ENCODE measurements at places on chromosomes 4 and X.

DNA sequence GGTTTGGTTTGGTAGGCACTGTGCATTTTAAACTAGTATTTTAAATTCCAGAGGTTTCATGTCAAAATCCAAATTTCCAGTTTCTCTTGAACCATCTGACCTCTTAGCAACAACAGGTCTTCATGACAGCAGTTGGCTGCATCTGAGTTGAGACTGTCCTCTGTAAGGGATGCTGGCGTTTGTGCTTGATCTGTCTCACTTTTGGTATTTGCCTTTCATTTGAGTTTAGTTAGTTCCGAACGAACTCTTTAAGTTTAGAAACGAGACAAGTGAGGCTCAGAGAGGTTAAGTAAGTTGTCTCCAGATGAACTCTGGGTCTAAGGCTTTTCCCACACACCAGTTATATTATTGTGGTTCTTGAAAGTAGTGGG is 29.1 kb downstream of the SPARCL1 start:
- DNase-seq, result no peak

GRCh38 chr4:148344941-148345340 is 97.3 kb downstream of the NR3C2 start:
- DNase-seq, result no peak

DNA sequence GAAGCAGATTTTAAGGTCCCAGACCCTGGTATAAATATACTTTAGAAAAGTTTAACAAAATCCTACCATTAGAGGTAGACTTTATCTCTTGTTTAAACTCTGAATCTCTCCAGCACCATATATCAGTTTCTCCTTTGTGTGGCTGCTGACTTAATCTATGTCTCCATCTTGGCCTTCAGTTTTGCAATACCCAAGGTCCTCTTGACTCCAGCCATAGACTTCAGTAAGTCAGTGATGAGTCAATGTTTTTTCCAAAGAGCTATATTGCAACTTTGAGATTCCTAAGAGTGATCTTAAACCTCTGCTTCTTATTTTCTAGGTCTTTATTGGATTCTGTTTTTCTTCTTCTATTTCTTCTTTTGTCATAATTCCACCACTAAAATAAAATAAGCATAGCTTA is 50.8 kb upstream of the ADGRL3 start:
- no peak for DNase-seq

- no peak for DNase-seq
Measured at GRCh38 chr4:46992338-46992737, 1.0 kb downstream of the GABRA4 start.

GRCh38 chr4:78926826-78927225 is 12.4 kb downstream of the PAQR3 start:
- no peak for DNase-seq

- DNase-seq, result no peak
Measured at GRCh38 chr4:174189392-174190015, 94.0 kb downstream of the FBXO8 start.

DNA sequence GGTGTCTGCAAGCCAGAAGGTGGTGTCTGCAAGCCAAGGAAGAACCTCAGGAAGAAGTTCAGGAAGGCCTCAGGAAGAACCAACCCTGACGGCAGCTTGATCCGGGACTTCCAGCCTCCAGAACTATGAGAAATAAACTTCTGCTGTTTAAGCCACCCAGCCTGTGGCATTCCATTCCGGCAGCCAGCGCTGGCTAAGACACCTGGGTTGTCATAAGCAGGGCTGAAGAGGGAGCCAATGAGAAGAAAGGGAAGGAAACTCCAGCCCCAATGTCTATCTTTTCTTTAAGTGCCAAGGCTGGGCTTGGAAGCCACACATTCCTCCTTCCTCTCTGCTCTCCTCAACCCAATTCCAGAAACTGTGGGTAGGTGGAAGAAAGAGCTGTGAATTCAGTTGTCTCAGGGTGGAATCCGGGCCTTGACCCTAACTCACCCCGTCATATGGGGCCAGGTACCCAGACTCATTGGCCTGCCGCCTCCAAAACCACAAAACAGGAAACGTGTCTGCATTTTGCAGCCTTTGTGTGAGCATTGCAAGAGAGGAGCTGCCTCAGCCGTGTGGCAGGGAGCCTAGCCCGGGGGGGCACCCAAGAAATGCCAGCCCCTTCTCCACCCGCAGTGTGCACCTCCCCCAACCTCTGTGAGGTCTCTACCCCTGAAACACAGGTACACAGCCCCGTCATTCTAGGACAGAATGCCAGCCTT is 26.8 kb downstream of the CRMP1 start:
- DNase-seq, result no peak

DNA sequence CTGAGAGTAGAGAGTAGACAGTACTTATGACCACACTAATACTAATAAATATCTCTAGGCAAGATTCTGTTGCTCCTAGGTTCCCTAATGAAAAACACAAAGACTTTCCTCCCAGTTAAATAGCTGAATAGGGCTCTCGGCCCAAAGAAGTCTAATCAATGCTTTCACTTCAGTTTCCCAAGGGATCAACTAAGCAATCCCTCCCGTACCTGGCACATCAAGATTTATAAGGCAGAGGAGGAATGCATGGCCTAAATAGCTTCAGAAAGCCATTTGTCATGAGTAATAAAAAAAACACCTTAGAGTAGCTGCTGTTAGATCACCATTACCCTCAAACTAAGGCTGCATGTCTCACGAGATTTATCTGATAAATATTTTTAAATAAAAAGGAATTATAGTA is 56.8 kb upstream of the EXOC1L start:
- DNase-seq, result no peak

DNA sequence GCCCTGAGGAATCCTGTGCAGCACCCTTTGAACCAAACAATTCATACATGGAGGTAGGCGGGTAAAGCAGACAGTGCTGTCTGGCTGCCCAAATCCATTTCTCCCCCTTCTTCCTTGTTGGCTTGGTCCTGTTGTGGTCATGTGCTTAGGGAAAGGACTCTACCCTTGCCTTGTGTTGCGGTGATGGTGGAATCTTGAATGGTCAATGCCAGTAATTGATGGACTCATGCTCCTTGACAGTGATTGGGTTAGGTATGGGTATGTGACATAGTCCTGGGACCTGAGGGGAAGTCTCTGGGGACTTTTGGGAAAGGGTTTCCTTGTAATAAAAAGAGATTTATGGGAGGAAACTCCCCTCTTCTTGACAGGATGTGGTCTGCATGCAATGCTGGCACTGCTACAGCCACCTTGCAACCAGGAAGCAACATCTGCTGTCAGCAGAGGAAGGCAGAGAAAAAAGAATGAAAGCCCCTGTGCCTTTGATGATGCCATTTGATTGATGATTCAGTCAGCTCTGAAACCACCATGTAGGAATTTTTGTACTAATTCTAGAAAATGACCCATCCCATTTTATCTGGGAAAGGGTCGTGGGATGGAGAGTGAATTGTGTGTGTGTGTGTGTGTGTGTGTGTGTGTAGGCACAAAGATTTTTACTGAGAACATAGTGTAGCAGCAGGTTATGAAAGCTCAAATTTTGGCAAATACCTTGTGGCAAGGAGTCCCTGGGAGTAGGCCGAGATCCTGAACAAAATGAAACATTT is 30.0 kb upstream of the HUWE1 start:
- DNase-seq, result no peak

DNA sequence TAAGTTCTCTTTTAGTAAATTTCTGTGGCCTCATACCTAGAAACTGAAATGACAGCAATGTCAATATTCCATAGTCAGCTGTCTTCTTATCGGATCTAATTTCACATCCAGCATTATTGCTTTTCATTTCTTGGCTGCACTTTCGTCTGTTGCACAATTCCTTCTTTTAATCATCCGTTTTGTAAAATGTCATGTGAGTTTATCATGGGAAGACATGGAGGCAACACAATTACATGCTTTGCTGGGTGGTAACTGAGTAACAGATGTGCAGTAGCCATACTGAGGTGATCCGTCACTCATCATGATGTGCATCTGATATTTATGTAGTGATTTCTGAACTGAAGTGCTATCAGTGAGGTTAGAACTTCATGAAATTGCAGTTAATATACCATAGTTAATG is 68.3 kb upstream of the SLC7A11 start:
- no peak for DNase-seq

GRCh38 chr4:48228949-48229348 is 40.7 kb downstream of the TEC start:
- no peak for DNase-seq

- DNase-seq, result no peak
Measured at GRCh38 chr4:176945334-176945733, 152.6 kb upstream of the VEGFC start.

- no peak for DNase-seq
Measured at GRCh38 chr4:94695384-94695783, 62.4 kb upstream of the BMPR1B start.

GRCh38 chr4:105415281-105415744 is 58.5 kb downstream of the PPA2 start:
- no peak for DNase-seq

- no peak for DNase-seq
Measured at GRCh38 chr4:152359208-152360044, 176.5 kb downstream of the FBXW7 start.

DNA sequence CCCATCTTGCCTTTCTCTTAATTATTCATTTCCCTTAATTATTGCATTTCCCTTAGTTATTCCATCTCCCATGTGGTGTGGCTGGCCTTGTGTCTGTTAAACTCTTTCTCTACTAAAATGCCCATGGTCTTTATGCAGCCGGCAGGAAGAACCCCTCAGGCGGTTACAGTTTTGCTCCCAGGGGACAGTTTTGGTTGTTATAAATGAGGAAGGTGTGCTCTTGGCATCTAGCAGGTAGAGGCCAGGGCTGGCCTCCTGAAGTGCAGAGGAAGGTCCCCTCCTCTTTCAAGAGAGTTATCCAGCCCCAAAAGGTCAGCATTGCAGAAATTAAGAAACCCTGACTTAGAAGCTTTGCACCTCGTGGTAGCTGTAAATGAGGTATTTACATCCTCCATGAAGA is 18.0 kb downstream of the TBL1X start:
- no peak for DNase-seq

DNA sequence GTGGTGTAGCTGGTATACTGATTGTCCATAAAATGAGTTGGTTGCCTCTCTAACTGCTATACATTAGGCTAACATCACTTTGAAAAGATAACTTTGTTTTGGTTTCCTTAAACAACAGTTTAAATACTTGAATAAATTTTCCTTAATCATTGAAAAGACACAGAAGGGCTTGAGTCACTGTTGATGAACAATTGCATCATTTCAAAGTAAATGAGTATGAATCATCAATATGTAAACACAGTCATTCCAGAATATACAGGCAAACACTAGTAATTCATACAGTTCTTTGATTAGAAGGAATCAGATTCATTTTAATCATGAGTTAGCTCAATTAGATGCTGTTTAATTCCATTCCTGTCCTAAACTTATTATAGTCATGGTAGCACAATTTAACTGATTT is 160.6 kb downstream of the AFF2 start:
- DNase-seq, result no peak

DNA sequence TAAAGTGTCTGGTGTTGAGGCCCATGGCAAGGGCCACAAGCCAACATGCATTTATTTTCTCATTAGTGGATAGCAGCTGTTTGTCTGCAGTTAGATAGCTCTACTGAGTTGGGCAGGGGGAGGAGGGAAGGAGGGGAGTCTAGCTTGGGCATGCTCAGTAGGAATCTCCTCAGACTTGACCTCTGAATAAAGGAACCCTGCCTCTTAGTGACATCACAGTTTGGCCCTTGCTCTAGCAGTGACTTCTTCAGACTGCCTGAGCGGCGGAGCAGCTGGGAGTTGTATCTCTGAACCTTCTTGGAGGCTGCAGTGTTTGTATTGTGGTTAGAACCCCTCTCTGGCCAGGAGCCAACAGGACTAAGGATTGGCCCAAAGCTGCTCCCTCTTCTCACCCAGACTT is 57.4 kb downstream of the BCORL1 start:
- DNase-seq, result no peak

- DNase-seq, result no peak
Measured at GRCh38 chr4:138573246-138573645, 331.1 kb upstream of the SLC7A11 start.

DNA sequence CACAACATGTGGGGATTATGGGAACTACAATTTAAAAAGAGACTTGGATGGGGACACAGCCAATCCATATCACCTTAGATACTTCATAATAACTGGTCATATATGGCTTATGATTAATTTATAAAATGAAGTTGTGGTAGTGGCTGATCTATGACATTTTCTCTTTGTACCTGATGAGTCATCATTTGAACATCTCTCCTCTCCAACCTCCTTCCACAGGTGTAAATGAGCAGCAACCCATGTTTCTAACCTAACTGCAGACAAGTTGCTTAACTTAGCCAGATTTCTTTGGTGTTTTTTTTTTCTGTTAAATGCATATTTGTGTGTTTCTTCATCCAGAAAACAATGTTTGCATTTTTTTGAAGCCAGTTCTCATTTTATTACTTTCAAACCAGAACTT is 42.6 kb downstream of the SPANXA2 start:
- no peak for DNase-seq

DNA sequence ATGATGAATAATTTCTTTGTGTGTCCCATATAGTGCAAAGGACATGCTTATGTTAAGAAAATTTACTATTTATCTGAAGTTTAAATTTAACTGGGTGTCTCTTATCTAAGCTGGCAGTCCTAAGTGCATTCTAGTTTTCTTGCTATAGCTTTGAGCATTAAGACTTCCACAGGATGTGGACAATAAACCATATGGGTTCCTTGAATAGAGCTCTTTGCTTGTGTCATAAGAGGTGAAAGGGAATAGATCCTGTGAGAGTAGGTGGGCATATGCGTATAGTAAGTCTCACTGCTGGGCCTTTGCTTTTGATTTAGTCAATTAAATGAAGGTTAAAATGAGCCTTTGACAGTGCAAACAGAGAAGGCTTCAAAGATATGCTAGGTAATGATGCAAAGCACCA is 223.4 kb upstream of the GYPA start:
- no peak for DNase-seq

- DNase-seq, result no peak
Measured at GRCh38 chr4:22814906-22815305, 122.2 kb downstream of the GBA3 start.

GRCh38 chrX:10076765-10077164 is 80.0 kb upstream of the CLCN4 start:
- no peak for DNase-seq

DNA sequence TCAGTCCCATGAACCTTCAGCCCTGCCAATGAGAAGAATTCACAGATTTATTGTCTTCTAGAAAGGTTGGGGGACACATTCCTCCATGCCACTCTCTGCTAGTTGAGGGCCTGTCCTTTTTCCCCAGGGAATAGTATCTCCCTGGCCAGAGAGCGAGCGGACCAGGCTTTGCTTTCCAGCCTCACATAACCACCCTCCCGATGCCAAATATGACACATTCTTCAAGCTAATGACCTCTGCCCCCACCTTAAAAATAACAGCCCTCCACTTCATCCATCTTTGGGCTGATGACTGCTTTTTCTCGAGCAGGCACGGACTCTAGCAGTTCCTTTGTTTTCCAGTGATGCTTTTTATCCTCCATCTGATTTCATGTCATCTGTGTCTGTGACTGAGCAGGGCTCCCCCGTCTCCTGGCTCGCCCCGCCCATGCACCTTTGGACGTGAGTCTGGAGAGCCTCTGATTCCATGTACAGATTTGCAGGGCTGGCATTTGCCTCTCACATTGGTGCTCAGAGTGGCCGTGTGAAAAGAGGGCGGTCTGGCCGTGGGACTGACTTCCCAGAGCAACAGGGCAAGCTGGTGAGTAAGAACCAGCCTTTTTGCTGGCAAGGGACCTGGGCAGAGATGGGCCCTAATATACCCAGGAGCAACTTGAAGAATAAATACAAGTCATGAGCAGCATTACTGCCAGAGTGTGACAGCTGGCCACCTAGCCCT is 279.8 kb downstream of the BCOR start:
- DNase-seq, result no peak

Measured in smooth muscle cell of the brain vasculature (primary cell).